ENCODE measurements at places on chromosomes 16 and 17. TPM values are rescaled to one million over a fixed set of nuclear protein-coding genes. Genes with fewer than 3 reads are reported as not detected.

NDEL1 gene
- total RNA-seq, result 50.5 TPM

TBC1D3B gene
- 0.92 TPM for total RNA-seq

FAM234A gene
- 122 TPM for total RNA-seq

FZD2 gene
- total RNA-seq, result 31.5 TPM

INPP5K gene
- total RNA-seq, result 24.3 TPM

TBC1D3I gene
- total RNA-seq, result not detected

ABCC12 gene
- not detected for total RNA-seq

DHRS7C gene
- not detected for total RNA-seq

SHISA6 gene
- not detected for total RNA-seq

EIF3C gene
- 144 TPM for total RNA-seq

STH gene
- total RNA-seq, result not detected

NPIPB9 gene
- 3.6 TPM for total RNA-seq

FAM171A2 gene
- 3.4 TPM for total RNA-seq

CA7 gene
- not detected for total RNA-seq

CD300LF gene
- not detected for total RNA-seq

NPEPPS gene
- 124 TPM for total RNA-seq

GINS2 gene
- total RNA-seq, result 0.89 TPM

CLEC19A gene
- not detected for total RNA-seq

OMG gene
- total RNA-seq, result not detected

USP43 gene
- not detected for total RNA-seq

CACNA1H gene
- 3.0 TPM for total RNA-seq

IGF2BP1 gene
- total RNA-seq, result 28.5 TPM

ABCC6 gene
- total RNA-seq, result 0.59 TPM

MT1A gene
- not detected for total RNA-seq

KRT39 gene
- not detected for total RNA-seq

ADAD2 gene
- total RNA-seq, result not detected

NKD1 gene
- total RNA-seq, result under 0.01 TPM

SYNGR3 gene
- 3.6 TPM for total RNA-seq

KRT9 gene
- total RNA-seq, result not detected

MEIOB gene
- not detected for total RNA-seq

UMOD gene
- not detected for total RNA-seq

ZPBP2 gene
- total RNA-seq, result not detected

GUCY2D gene
- not detected for total RNA-seq

TBX4 gene
- 0.89 TPM for total RNA-seq

ALOXE3 gene
- total RNA-seq, result not detected

OTOP3 gene
- not detected for total RNA-seq

NT5M gene
- 1.5 TPM for total RNA-seq

HS3ST3B1 gene
- 9.2 TPM for total RNA-seq

PPP1R27 gene
- total RNA-seq, result 0.09 TPM

CHRNE gene
- 0.30 TPM for total RNA-seq

ASGR1 gene
- total RNA-seq, result 1.1 TPM

ALDH3A2 gene
- total RNA-seq, result 21.4 TPM

CSF3 gene
- total RNA-seq, result 3.9 TPM

ST6GALNAC2 gene
- 0.55 TPM for total RNA-seq

CD300E gene
- not detected for total RNA-seq

KRT36 gene
- total RNA-seq, result not detected

CNGB1 gene
- not detected for total RNA-seq

ACSM5 gene
- total RNA-seq, result not detected

TNFSF12 gene
- 7.4 TPM for total RNA-seq
